KG1 (cell line): ENCODE measurements at places on chromosomes 2 and 18.

DNA sequence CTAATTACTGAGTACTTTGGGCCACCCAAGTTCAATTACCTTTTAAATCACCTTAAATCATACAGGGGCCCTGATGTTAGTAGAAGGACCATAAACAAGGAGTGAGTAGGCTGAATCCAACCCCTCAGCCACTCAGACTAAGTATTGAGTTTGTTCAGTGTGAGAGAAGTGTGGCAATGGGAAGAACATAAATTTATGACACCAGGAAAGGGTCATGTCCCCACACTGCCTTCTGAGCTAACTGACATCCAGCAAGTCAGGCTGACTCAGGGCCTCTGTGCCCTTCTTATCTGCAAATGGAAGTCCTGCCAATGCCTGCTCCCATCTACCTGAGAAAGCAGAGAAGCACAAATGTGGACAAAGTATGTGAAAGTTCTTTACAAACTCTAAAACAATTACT lies 12.9 kb downstream of the PLEKHM3 start:
- no peak for DNase-seq

GRCh38 chr18:49738721-49739120 lies 74.6 kb downstream of the ACAA2 start:
- no peak for DNase-seq

- no peak for DNase-seq
These were observed 43.8 kb downstream of the FLACC1 start for GRCh38 chr2:201313362-201313761.

DNA sequence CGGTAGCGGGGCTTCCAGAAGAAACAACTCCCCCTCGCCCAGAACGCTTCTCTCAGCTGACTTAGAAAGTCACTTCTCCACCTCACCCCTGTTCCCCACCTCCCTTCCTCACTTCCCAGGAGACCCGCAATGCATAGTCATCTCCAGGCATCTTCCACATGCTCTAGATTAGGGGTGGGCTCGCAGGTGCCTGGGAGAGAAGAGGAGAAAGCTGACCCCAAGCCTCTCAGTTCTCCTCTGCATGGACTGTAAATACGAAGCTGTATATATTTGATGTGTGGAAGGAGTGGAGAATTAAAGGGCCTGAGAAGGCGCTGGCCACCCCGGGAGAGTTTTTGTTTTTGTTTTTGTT lies 1.8 kb downstream of the MAL start:
- no peak for DNase-seq

GRCh38 chr2:132752421-132753206 lies 82.6 kb upstream of the LYPD1 start:
- no peak for DNase-seq

DNA sequence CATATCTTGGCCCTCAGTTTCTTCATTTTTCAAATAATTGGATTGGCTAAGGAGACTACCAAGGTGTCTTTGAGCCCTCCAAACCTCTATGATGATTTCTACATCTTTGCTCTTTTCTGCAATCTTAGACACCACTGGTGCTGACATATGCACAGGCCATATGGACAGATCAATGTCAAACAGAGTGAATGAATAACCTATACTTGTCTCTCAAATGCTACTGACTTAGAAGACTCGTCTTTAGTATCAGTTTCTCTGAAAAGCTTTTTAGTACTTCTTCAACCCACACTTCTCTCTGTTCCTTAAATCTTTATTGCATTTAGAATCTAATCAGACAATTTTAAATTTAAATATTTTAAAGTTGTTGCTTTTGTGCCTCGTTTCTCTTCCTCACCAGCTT lies 258.2 kb downstream of the LTBP1 start:
- DNase-seq = no peak

GRCh38 chr2:169393068-169393590 lies 30.8 kb upstream of the LRP2 start:
- no peak for DNase-seq

- no peak for DNase-seq
These were observed 5.9 kb downstream of the SLC9A4 start for GRCh38 chr2:102478686-102479470.
